ENCODE measurements at places on chromosomes 7 and 10.

- no peak for DNase-seq
Measured at GRCh38 chr10:6786579-6787031, 206.5 kb upstream of the PRKCQ start.

DNA sequence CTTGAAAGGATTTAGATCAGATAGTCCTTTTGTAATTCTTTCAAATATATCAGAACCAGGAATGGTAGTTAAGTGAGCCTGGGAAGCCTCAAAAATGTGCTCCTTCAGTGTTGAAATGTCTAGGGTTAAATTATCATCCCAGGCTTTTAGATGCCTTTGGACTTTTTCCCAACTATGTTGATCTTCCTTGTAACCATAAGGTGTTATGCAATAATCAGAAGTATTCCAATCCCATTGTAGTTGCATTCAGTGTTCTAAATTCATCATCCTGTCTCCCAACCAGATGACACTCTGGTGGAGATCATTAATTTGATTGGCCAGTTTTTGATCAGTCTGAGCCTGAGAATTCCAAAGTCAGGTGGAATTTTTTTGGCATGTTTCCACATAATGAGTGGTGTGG, 35.1 kb upstream of the AKR1C2 start:
- no peak for DNase-seq

DNA sequence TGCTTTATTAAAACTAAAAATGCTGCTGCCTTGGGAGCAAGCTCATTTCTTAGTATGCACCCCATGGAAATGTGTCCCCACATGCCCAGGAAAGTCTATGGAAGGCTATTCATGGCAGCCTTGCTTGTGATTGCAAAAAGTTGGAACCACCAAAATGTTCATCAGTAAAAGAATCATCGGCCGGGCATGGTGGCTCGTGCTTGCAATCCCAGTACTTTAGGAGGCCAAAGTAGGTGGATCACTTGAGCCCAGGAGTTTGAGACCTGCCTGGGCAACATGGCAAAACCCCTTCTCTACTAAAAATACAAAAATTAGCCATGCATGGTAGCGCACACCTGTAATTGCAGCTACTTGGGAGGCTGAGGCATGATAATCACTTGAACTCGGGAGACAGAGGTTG, 79.8 kb downstream of the ARHGAP22 start:
- no peak for DNase-seq

- no peak for DNase-seq
Measured at GRCh38 chr7:107180378-107180777, 11.6 kb downstream of the HBP1 start.

GRCh38 chr10:73339436-73339835, 19.2 kb downstream of the CFAP70 start:
- DNase-seq: no peak

GRCh38 chr7:507623-508300, 11.9 kb downstream of the PDGFA start:
- no peak for DNase-seq

GRCh38 chr7:37759526-37759925, 76.0 kb downstream of the GPR141 start:
- DNase-seq: no peak

GRCh38 chr7:133797818-133798520, 329.2 kb upstream of the LRGUK start:
- DNase-seq: no peak

DNA sequence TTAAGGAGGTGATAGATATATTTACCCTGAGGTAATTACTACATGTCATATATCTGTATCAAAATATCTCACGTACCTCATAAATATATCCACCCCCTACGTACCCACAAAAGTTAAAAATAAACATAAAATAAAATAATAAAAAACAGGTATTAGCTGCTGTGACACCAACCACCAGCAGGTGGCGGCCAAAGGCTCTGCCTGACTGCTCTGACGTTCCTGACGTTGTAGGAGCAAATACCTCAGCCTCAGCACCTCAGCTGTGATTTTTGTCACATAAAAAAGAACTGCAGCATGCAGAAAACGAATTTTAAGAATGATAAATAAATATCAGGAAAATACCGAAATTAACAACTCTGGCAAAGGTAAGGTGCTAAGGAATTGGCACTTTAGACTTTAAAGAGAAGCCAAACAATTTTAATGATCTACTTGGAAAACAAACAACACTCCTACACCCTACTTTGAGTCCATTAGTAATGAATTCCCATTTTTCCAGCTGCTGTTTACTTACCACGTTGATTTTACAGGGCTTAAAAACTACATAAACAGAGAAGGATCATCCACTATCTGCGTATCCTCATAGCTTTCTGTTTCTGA, 125.4 kb upstream of the TARP start:
- no peak for DNase-seq

DNA sequence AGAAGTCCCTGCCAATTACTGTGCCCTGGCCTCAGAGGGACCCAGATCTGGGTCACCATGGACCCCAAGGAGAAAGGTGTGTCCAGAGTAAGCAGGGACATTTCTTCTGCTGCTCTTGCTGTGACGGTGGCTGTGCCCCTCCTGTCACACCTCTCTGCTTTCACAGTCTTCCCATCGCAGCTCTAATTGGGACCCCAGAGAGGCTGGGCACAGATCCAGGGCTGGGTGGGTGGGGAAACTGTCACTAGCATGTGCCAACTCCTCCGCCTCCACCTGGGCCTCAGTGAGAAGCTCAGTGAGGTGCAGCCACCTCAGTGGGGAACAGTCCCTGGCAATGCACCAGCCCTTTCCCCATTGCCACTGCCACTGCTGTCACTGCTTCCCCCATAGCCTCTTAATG, 37.3 kb upstream of the ADCYAP1R1 start:
- DNase-seq: no peak

GRCh38 chr10:8183241-8183704, 128.8 kb downstream of the GATA3 start:
- no peak for DNase-seq

- DNase-seq: no peak
Measured at GRCh38 chr10:35949811-35950211, 307.7 kb upstream of the FZD8 start.

DNA sequence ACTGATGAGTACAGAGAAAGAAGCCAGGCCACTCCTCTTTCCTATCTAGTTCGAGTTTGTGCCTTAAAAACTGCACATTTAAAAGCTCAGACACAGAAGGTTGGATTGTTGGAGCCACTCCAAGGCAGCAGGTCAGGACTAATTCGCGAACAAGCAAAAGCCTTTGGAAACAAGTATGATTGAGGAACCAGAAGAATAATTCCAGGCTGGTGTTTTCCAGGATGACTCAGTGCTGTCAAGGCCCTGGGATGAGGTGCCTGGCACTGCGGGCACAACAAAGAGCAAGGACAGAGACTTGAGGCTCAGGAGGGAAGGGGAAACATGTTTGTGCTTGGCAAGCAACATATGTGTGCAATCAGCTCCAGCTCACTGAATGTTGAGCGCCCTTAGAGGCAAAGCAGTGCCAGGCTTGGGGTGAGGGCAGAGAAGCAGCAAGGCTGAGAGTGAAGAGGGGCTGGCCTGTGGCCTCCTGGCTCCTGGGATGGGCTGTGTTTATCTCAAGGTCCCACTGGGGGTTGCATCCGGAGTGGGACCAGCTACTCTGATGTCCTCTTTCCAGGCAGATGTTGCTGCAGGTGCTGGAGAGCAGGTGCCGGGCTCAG, 44.1 kb downstream of the VSTM4 start:
- DNase-seq: no peak

GRCh38 chr10:30542895-30543288, 86.7 kb downstream of the LYZL2 start:
- no peak for DNase-seq

GRCh38 chr7:138720286-138720685, 19.1 kb upstream of the SVOPL start:
- no peak for DNase-seq

GRCh38 chr10:114258274-114258840, 19.3 kb downstream of the VWA2 start:
- DNase-seq: no peak

GRCh38 chr7:44508328-44509030, 18.0 kb upstream of the NUDCD3 start:
- no peak for DNase-seq
